ENCODE measurements at places on chromosomes 1 and 21. TPM values are rescaled to one million over a fixed set of nuclear protein-coding genes. Genes with fewer than 3 reads are reported as not detected.

Gene LDLRAD1
- not detected for total RNA-seq

Gene CFAP107
- total RNA-seq: not detected

Gene WDR64
- total RNA-seq: under 0.01 TPM

Gene OR2T29
- total RNA-seq: not detected

Gene OXCT2
- 6.5 TPM for total RNA-seq

Gene IQCC
- total RNA-seq: 1.2 TPM
